Cortex of kidney (tissue), 1 donor: ENCODE measurements at places on chromosomes 3 and 15.

DNA sequence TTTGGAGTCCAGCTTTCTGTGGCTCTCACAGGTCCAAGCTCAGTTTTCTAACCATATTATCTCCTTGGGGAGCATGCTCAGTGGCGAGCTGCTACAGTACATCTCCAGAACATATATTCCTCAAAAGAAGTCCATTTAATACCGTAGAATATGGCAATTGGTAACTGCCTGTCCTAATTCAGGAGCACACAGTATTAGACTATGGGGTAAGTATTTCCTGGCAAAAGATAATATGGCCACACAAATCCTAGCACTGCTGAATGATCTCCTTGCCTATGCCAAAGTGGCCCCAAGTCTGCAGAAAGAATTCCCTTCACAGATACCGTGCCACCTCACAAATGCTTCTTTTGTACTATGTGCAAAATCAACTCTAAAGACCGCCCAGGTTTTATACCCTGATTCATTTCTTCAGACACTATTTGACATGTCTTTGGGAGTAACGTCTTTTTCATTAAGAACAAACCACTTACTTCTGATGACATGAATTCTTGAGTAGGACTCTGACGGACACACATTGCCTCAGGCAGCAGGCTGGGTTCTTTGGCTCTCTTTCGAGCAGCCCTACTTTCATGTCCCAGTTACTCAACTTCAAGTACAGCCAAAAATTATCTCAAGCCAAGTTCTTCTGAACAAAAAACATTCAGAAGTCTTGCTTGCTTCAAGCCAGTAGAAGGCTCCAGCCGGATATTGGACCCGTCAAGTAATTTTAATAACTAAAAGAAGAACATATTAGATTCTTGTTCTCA is 368.3 kb upstream of the DCBLD2 start:
- DNase-seq: no peak

- no peak for DNase-seq
Observed at GRCh38 chr3:127068871-127069270, 86.0 kb downstream of the PLXNA1 start.

DNA sequence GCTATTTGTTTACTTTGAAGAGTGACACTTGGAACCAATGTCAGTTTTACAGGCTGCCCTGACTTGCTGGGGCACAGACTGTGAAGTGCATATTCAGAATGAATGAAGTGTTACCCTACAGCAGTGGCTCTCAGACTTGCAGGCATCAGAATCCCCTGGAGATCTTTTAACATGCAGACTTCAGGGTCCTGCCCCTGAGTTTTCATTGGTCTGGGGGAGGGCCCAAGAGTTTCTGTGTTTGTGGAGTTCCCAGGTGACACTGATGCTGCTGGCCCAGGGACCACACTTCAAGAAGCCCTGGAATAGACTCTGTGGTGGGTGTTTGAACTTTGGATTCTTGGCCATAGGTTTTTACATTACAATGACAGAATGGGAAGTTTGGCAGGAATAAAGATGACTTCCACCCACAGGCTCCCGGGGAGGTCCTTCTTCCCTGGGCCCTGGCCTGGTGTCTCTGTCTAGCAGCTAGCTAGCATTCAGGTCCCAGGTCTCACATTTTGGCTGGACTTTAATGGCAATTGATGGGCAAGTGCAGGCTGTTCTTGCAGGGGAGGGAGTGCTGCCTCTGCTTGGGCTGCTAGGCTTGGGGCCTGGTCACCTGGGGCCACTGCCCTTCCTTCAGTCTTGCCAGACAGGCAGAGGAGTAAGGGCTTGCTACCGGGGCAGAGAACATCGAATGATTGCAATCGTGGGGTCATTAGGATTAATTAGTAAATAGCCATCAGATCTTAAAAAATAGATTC is 149.0 kb downstream of the APBA2 start:
- no peak for DNase-seq

DNA sequence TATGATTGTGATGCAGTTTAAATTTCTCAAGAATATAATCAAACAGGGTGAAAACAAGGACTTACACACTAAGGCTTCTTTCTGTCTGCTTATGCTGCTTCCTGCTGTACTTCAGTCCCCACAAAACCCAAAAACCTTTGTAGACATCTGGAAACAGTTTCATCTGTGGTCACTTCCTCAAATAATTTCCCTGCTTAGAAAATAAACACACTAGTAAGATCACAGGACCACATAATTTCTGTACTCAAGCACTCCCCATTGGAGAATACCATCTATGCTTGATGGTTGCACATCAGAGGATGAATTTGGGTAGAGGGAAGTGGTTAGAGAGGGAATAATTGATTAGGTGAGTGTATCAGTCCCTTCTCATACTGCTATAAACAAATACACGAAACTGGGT is 266.2 kb downstream of the LSAMP start:
- DNase-seq: no peak

- no peak for DNase-seq
Observed at GRCh38 chr3:124999317-124999716, 56.5 kb downstream of the HEG1 start.

GRCh38 chr3:64987726-64988125 is 299.9 kb upstream of the ADAMTS9 start:
- no peak for DNase-seq
